Frontal cortex (tissue), 4 donors: ENCODE measurements at places on chromosomes 2 and 18. TPM values are rescaled to one million over a fixed set of nuclear protein-coding genes. Genes with fewer than 3 reads are reported as not detected.

The ARHGAP28 gene
- 15.9 TPM for total RNA-seq

The MARCHF4 gene
- total RNA-seq = 8.2 TPM

The AQP12A gene
- total RNA-seq = not detected

The INPP5D gene
- total RNA-seq = 1.6 TPM

The TEKT4 gene
- under 0.01 TPM for total RNA-seq

The UGT1A5 gene
- not detected for total RNA-seq

The SLC14A1 gene
- 3.7 TPM for total RNA-seq

The TNFAIP6 gene
- 0.41 TPM for total RNA-seq

The RBKS gene
- total RNA-seq = 3.7 TPM

The LOXHD1 gene
- 0.41 TPM for total RNA-seq

The SLC38A11 gene
- 2.4 TPM for total RNA-seq

The SMPD4 gene
- total RNA-seq = 9.0 TPM

The CHN1 gene
- 57.1 TPM for total RNA-seq

The NEU2 gene
- total RNA-seq = not detected

The ATP8B1 gene
- total RNA-seq = 5.7 TPM

The HOXD8 gene
- total RNA-seq = not detected

The GPR45 gene
- 0.82 TPM for total RNA-seq

The DSEL gene
- total RNA-seq = 51.4 TPM

The CCDC178 gene
- total RNA-seq = 2.9 TPM

The FOXD4L1 gene
- 0.41 TPM for total RNA-seq

The CSRNP3 gene
- total RNA-seq = 214 TPM

The FABP1 gene
- not detected for total RNA-seq

The EML6 gene
- total RNA-seq = 5.3 TPM

The DNAJC5G gene
- not detected for total RNA-seq

The LAMA1 gene
- total RNA-seq = 12.2 TPM

The MAPK4 gene
- total RNA-seq = 23.6 TPM

The WNT10A gene
- not detected for total RNA-seq

The ADAM23 gene
- total RNA-seq = 20.0 TPM

The TRABD2A gene
- total RNA-seq = 0.41 TPM

The IHH gene
- total RNA-seq = 0.41 TPM

The CREG2 gene
- 9.8 TPM for total RNA-seq

The SPATA3 gene
- total RNA-seq = not detected

The ALKAL2 gene
- total RNA-seq = 2.0 TPM

The IL1R1 gene
- total RNA-seq = 0.41 TPM
